ENCODE measurements at places on chromosomes 2 and 18.
A peak's percentile ranks its signal among the peaks of the same experiment; 100 is the strongest.

- no peak for DNase-seq
Measured at GRCh38 chr2:16626497-16626896, 39.1 kb downstream of the CYRIA start.

GRCh38 chr2:86069091-86069685 is 36.5 kb downstream of the POLR1A start:
- DNase-seq, result no peak

GRCh38 chr2:45009303-45009927 is at the start of gene SIX2:
SIX2 (minus strand) TSS chr2:45009452; CDS start chr2:45009110, 342 bp downstream.
- DNase-seq, result no peak

DNA sequence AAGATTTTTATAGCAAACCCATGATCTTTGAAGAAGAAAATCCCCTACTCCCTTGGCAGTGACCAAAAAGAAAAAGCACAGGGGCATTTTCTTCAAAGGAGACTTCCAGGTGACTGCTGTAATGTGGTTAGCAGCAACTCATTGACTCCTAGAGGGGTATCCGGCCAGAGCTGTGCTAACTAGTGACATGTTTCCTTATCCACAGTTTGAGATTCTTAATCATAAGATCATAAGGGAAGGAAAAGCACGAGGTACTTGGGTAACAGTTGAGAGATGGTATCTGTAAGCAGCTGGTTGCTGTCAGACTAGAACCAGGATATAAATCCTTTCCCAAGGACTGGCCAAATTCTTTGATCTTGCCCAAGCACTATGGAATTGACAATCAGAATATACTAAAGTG is 124.7 kb downstream of the MREG start:
- no peak for DNase-seq

GRCh38 chr2:152051436-152051835 is 47.4 kb downstream of the CACNB4 start:
- no peak for DNase-seq

DNA sequence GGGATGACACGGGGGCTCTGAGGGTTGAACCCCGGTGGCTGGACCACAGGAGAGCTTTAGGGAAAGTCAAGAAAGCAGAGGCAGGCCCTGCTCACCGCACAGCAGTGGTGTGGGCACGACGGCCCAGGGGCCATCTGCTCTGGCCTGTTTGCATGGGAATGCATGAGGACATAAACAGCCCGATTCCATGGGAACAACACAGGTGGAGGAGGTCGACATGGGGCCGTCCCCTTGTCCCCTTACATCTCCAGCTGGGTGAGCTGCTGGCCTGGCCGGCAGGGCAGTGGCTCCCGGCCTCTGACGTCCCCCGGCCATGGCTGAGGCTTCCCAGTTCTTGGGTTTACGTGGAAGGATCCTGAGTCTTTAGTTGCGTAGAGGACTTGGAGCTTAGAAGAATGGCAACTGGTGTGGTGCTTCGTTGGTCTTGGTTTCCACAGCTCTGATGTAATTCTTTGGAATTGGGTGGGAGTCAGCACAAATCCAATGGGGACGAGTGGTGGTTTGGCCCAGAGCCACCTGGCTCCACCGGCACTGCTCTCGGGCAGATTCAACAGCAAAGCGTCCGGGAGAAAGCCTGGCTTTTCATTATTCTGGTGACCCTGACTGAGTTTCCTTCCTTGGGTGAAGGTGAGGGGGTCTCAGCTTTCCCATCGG is 98.3 kb upstream of the HDAC4 start:
- DNase-seq, result no peak

- no peak for DNase-seq
Measured at GRCh38 chr2:29361231-29361630, 246.0 kb downstream of the CLIP4 start.

GRCh38 chr2:38572167-38572566 is 30.6 kb downstream of the HNRNPLL start:
- no peak for DNase-seq

DNA sequence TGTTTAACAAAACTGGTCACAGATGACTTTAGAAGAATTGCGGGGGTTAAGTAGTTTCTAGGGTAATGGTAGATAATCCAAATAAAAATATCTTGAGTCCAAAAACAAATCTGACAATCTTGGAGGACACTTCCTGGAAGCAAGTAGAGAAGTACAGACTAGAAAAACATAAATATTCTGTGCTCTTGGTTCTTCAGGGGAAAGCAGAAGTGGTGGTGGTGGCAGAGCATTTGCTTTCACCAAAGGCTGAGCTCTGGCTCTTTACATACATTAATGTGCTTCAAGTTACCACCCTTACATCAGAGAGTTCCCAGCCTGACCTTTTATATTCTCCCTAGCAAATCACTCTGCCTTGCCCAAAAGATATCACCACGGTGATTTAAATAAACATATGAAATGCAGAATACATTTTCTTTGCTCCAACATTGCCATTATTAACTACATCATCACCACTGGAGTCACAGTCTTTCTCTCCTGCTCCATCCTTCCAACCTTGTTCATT is 15.3 kb downstream of the PDE11A start:
- DNase-seq, result no peak

DNA sequence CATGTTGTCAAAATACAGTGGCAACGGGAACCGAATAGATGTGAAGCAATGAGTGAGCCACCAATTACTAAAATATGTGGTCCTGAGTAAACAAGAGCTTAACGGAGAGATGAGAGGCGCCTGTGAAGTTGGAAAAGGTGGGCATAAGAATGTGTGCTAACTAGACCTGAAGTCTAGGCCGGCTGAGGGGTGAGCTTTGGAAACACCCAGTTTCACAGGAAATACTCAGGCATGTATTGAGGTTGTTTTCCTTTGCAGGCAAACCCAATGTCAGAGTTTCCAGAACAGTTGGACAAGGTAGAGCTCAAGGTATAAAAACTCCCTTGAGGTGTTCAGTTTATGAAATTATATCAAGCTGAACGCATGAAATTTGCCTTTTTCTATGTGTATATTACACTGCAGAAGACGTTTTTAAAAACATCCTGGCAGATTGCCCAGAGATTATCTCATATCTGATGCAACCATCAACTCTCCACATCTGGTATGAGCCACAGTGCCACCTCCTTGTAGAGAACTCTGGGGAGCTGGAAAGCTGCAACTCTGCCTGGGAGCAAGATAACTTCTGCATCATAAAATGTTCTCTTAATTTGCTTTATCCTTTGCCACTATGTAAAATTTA is 3.9 kb upstream of the WDSUB1 start:
- peak; percentile 9 for DNase-seq

DNA sequence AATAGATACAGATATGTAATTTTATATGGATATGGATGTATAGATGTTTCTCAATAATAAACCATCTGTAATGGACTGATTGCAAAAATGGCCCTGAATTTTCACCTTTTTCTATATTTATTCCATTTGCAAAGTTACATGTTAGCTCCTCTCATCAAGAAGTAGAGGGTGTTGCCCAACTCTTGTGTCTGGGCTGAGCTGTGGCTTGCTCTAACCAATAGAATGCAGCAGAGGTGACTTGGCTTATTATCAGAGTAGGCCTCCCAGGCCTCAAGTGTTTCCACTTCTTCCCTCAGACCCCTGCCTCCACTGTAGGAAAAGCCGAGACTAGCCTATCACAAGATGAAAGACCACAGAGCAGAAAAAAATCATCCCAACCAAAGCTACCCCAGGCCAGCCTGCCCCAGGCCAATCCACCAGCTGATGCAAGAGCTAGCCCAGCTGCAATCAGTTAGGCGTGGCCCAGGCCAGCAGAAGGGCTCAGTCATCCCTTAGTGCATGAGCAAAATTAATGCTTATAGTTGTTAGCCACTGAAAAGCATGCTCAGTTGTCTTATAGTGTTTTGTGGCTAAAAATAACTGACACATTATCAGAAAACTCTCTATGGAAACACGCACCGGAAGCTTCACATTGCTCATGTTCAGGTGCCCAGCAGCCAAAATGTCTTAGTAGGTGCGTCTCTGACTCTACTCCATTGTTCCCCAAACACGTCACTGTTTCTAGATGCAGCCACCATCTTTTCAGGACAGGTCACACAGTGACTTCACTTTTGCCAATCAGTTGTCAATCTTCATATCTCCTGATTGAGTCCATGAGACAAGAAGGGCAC is 464.0 kb downstream of the FBXO15 start:
- no peak for DNase-seq

- DNase-seq, result no peak
Measured at GRCh38 chr2:197286805-197287595, 23.6 kb downstream of the ANKRD44 start.

DNA sequence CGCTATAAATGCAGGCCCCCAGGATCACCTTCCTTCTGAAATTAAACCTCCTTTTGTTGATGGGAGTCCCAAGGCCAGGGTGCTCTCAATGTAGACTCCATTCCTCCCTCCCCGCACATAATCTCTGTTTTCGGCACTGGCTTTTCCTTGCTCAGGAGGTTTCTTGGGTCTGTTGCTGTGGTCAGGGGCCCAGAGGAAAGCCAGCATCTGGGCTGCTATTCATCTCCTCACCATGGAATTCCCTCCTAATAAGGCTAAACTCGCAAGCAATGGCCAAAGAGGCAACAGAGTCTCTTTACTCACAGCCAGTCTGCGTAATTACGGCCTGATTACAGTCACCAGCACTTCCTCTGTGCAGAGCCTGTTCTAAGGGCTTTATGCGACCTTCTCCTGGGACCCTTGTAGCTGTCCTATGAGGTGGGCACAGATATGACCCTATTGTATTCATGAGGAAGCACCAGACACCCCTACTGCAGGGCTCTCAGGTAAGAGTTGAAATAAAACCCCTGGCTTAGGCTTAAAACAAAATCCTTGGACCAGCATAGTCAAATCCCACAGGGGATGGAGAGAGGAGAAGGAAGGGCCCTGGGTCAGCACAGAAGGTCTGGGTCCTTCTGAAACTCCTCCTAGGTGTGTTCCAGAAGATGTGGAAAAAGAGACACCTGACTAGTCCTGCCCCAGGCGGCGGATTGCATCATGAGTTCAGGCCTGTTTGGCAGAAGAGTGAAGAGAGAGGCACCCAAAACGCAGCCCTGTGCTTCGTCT is 105.0 kb upstream of the SH3BP4 start:
- no peak for DNase-seq

DNA sequence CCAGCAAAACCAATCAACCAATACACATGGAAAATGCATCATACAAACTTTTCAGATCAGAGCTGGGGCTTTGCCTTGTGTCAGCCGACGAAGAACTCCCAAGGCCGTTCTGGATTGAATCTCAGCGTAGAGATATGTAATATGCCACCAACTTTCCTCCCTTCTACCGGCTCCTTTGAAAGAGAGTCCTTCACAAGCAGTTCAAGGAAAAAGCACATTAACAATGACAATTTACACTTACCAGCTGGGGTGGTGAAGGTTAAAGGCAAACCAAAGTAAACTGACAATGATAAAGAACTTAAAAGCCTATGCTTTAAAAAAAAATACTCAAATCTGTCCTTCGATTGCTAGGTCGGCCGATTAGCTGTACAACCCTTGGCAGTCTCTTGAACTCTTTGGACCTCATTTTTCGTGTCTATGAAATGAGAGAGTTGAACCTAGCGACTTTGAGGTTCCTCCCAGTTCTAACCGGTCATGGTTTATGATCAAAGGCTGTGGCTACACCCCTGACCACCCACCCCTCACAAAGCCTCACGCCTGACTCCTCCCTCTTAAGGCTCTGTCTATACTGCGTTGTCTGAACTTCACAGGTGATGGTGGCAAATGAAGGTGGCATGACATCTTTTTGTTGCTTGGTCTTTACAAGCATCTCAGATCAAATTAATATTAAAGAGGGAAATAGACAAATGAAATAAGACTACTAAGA is 46.2 kb downstream of the BCL2 start:
- DNase-seq, result no peak

- no peak for DNase-seq
Measured at GRCh38 chr2:74583504-74583903, 29.0 kb downstream of the DOK1 start.

DNA sequence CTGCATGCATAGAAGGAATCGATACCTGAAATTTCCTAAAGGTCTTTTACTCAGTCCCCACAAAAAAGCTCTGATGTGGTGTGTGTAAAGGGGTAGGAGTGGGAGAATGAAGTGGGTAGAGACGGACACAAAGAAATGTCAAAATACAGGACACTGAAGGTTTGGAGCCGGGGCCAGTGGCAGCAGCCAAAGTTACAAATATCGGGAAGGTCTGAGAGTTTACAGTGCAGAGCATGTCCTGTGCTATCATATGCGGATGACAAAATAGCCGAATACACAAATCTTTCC is 89.9 kb upstream of the STON1 start:
- no peak for DNase-seq

DNA sequence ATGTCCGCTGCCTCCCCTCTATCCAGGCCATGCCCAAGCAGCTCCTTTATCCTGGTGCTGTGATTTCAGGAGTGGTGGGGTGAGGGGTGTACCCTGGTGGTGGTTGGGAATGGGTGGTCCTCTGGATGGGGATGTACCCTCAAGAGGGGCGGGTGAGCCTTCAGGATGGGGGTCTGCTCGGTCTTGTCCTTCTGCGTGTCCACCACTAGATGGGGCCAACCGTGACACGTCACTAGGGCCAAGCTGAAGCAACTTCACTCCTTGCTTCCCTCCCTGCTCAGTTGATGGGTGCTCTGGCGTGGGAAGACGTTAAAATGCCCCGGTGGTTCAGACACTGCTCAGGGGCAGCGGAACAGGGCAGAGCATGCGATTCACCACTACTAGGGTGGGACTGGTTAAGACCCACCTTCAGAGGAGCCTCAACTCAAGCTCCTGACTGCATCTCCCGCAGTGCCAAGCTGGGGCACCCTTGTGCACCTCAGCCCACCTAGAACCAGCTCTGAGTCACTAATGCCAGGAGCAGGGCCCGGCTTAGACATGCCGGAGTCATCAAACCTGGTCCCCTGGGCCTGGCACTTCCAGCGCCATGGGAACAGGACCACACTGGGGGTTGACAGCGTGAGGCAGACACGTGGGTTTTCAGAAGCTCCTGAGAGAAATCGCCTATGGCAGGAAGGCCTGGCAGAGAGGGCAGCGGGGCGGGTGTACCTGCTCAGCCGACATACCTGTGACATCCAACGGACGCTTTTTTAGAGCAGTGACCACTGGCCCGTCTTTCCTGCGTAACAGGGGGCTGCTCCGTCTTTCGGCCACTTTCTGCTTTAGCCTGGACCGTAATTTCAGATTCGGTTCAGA is 256.7 kb downstream of the HDAC4 start:
- DNase-seq, result peak; percentile 46

DNA sequence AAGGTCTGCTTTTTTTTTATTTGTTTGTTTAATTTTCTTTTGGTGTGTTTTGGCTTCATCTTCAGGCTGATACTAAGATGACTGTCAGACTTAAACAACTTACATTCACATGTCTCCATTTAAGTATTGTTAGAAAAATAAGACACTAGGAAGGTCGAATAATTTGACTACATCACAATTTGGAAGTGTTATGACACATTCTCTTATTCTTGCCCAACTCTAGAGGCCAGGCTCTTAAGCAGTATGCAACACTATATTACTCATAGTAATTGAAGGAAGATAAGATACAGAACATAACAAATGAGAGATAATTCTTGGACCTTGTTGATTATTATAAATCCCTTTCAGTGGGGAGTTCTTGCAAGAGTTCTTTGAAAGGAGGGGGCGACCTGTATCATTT is 295.3 kb upstream of the COL3A1 start:
- no peak for DNase-seq

- no peak for DNase-seq
Measured at GRCh38 chr2:53103679-53104078, 663.9 kb upstream of the CHAC2 start.

GRCh38 chr2:197219636-197220035 is 90.9 kb downstream of the ANKRD44 start:
- no peak for DNase-seq

- no peak for DNase-seq
Measured at GRCh38 chr2:10195278-10196109, 73.0 kb downstream of the RRM2 start.

All from stimulated activated naive CD4-positive, alpha-beta T cell (primary cell).